NCI-H187 treated with DMSO at 0.1 percent for 48 hours (cell line): ENCODE measurements at places on chromosomes 1 and 21.

GRCh38 chr1:205519541-205520131, 15.2 kb downstream of the CDK18 start:
- no peak for DNase-seq

DNA sequence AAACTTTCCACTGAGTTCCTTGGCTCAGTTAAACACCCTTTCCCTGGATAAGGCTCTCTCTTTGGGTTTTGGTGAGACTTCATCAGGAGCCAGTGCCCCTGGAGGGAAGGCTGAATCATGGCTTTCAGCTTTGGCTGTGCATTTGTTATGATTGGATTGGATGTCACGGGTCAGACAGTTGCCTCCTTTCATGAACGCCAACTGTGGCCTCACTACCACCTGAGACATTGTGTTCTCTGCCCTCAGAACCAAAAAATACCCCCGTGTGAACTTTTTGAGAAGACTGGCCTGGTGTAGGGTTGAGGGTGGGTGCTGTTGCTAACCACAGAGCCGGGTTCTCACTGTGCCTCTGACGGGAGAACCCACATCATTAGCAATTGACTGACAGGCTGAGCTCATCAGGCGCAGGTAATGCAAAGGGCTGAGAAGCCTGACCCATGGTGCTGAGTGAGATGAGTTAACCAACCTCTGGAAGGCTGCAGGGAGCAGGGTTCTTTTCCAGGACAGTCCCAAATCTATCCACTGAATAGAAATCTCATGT, 65.6 kb downstream of the HHAT start:
- no peak for DNase-seq

DNA sequence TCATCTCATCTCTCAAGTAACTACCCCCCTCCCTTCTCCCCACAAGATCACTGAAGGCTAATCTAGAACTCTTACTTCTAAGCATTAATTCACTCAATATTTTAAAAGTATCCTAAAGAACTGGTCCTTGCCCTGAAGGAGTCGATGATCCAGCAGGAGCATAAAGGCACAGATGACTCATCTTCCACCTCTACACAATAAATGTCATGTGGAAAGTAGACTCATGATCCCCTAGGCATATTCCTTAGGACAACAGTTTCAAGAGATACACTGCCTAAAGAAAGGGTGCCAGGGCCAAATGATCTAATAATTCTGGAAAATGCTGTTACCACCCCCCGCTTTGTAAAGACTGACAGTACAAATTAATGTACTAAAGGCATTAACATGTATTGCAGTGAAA, 85.8 kb upstream of the DIRAS3 start:
- DNase-seq, result no peak

- no peak for DNase-seq
Measured at GRCh38 chr21:42533963-42534355, 20.3 kb downstream of the SLC37A1 start.

GRCh38 chr1:115651391-115651790, 9.6 kb downstream of the VANGL1 start:
- no peak for DNase-seq

DNA sequence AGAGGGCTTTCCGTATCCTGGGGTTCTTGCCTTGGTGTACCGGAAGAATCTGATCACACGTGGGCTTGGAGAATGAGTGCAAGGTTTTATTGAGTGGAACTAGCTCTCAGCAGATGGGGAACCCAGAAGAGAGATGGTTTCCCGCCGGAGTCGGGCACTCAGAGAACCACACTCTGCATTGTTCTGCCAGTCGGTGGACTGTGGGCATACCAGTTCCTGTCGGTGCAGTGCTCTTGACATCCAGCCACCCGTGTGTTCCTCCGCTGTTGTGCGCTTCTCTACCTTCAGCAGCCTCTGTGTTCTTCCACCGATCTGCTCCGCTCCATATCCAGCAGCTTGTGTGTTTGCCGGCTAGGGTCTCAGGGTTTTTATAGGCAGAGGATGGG, 10.8 kb upstream of the PPIE start:
- DNase-seq, result no peak

- no peak for DNase-seq
Measured at GRCh38 chr1:197868751-197869489, 33.5 kb upstream of the C1orf53 start.

- DNase-seq, result no peak
Measured at GRCh38 chr1:186750257-186750656, 70.0 kb upstream of the PTGS2 start.

GRCh38 chr1:33359931-33360330, 39.0 kb upstream of the A3GALT2 start:
- no peak for DNase-seq

DNA sequence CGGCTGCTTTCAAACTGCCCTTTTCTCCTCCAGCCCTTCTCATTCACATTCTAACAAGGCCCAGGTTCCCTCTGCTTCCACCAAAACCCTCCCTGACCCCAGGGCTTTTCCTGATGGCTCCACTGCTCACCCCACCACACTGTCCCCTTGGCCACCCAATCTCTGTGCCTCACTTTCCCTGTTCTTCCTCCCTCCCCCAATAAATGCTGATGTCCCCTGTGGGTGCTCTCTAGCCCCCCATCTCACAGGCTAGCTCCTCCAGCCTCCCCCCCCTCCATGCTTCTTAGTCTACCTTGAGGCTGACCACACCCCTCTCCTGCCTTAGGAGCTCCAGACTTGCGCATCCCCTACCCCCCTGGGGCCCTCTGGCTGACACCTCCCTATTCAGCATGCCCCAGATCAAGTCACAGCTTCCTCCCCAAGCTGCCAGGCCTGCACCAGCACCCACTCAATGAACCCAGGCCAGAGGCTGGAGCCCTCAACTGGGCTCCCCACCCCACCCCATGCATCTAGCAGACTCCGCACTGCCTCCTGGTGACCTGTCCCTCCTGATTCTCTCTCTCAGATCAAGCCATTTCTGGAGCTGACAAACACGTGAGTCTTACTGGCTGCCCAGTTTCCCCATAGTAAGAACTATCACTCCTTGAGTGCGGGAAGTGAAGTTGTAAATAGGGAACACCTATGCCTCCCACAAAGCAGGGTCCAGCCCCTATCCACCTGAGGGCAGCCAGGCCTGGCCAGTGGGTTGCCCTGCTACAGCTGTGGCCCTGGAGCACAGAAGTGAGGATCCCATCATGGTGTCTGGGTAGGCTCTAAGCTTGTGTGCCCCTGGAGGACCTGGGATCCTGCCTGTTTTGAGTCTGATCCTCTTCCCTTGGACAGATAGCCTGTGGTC, 117.9 kb downstream of the DMRTB1 start:
- DNase-seq, result no peak

- DNase-seq, result no peak
Measured at GRCh38 chr1:210372931-210373627, 44.4 kb downstream of the HHAT start.

DNA sequence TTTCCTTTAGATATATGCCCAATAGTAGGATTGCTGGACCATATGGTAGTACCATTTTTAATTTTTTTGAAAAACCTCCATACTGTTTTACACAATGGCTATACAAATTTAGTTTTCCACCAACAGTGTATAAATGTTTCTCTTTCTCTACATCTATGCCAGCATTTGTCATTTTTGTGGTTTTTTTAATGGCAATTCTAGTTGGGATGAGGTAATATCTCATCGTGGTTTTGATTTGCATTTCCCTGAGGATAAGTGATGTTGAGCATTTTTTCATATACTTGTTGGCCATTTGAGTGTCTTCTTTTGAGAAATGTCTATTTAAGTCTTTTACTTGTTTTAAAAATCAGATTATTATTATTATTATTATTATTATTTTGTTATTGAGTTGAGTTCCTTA, 35.5 kb downstream of the PLA2G4A start:
- no peak for DNase-seq
